Activated CD4-positive, alpha-beta T cell treated with anti-CD3 and anti-CD28 coated beads, Interleukin-2, amount 10 ng/mL, durations not matched to agents 7 days and 5 days (primary cell): ENCODE measurements at places on chromosomes 5 and 9. TPM values are rescaled to one million over a fixed set of nuclear protein-coding genes. Genes with fewer than 3 reads are reported as not detected.

- DNase-seq = peak; percentile 23
Observed at GRCh38 chr9:128554155-128554862, 1.9 kb downstream of the SPTAN1 start.

DNA sequence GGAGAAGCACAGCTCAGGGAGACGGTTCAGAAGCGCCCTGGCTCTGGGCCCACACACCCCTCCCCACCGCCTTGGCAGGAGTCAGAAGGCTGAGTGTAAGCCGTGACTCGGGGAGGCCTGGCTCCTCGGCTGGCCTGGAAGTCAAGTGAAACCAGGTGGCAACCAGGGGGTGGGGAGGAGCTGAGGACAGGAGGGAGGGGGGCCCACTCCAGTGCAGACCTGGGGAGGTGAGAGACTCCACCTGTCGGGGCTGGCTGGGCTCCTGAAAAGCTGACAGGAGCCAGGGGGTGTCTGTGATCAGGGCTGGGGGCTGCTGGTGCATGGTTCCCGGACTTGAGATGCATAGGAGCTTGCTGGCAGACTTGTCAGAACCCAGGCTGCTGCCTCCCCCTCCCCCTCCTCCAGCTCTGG lies 150.2 kb upstream of the PHYKPL start:
- DNase-seq = no peak

DNA sequence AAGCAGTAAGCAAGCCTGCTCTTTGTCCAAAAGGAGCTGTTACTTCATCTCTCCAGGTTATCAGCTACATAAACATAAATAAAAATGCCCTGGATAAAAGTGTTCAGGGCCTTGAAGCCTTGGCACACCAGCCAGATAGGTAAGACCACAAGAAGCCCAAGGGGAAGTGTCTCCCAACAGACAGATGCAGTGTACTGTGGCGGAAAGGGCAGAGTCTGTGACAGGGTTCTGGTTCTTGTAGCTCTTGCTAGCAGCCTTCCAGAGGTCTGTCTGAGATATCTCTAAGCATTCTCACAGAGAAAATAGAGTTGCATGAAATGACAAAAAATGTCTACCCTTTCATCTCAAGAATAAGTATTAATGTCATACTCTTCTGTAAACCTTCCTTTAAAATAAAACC lies 30.1 kb downstream of the ISOC1 start:
- no peak for DNase-seq

DNA sequence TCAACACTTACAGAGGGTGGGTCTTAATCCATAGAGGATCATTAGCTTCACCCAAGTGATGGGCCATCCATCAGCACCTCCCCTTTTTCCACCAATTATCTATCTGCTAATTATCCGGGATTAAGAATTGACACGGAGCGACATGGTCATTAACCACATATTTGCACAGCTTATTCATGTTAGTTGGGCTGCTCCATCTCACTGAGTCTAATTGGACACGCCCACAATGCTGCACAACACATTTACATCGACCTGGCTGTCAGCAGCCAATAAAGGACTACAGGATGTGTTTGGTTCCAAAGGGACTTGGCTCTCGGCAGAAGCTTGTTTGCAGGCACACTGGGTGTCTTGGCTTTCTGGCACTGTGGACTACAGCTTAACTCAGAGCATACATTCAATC lies 21.6 kb downstream of the FOXE1 start:
- no peak for DNase-seq

- no peak for DNase-seq
Observed at GRCh38 chr5:129996896-129997295, 92.6 kb downstream of the CHSY3 start.

GRCh38 chr9:116198344-116198743 lies 44.8 kb downstream of the PAPPA start:
- no peak for DNase-seq

- no peak for DNase-seq
Observed at GRCh38 chr9:91360551-91361290, 997 bp downstream of the AUH start.

GRCh38 chr9:126474786-126475485 lies 138.8 kb upstream of the LMX1B start:
- no peak for DNase-seq

- no peak for DNase-seq
Observed at GRCh38 chr9:99406939-99407338, 184.9 kb downstream of the SEC61B start.

DNA sequence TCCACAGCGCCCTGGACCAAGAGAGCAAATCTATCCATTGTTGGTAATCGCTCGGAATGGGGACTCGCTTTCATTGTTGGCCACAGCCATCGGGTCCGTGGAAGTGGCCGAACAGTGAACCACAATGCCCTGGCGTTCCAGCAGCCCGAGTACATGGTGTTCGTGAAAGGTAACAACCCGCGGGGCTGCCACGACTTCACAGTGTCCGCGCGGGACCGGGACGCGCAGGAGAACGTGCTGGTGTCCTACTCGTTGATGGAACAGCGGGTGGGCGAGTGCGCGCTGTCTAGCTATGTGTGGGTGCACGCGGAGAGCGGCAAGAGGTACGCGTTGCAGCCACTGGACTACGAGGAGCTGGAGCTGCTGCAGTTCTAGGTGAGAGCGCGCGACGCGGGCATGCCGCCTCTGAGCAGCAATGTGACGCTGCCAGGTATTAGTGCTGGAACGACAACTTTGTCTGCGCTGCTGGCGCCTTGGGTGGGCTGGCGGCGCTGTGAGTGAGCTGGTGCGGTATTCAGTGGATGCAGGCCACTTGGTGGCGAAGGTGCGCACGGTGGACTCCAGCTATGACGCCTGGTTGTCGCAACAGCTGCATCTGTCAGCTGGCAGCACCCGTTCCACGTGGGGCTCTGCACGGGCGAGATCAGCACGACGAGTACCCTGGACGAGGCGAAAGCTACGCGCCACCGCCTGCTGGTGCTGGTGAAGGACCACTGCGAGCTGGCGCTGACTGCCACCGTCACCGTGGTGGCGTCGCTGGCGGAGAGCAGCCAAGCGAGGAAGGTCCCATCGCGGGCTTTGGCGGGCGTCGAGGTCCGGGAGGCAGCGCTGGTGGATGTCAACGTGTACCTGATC lies 6.1 kb upstream of the PCDHA11 start:
- no peak for DNase-seq

DNA sequence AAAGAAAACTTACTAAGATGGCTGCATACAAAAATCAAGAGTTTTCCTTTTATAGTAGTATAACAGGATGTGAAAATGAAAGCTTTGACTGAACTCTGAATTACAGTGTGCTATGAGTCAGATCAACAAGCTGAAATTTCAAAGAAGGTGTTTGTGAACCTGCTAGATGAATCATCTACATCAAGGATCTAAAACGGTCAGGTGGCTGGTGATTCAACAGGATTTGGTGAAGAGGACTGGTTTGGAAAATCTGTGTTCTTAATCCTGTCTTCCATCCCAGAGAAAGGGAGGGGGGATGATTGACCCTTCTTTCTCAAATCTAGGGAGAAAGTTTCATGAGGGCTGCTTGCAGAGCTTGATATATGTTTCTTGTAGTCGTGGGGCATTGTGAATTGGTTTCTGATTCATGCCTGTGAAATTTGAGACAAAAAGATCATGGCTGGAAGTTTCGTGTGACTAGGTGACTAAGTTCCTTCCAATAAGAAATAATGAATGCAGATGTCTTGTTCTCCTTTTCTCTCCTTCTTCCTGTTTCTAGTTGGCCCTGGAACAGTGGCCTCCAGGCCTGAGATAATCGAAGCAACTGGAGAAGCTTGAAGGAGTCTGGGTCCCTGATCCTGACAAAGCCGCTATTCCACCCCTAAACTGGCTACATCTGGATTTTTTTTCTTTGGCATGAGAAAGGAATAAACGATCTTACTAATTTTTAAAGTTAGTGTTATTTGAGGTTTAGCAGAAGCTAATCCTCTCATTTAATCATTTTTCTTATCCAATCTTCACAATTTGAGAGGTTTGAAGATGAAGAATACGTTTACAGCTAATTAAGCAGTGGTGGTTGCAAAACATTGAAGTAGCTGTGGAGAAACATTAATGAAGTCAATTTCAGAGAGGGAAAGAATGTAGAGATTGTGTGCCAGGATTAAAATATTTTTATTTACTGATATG lies 67.2 kb downstream of the MRPS30 start:
- peak; percentile 33 for DNase-seq

GRCh38 chr5:141322261-141322660 lies 1.7 kb upstream of the TAF7 start:
- DNase-seq = no peak

GRCh38 chr9:113436728-113437515 lies 26.4 kb downstream of the C9orf43 start:
- DNase-seq = no peak

DNA sequence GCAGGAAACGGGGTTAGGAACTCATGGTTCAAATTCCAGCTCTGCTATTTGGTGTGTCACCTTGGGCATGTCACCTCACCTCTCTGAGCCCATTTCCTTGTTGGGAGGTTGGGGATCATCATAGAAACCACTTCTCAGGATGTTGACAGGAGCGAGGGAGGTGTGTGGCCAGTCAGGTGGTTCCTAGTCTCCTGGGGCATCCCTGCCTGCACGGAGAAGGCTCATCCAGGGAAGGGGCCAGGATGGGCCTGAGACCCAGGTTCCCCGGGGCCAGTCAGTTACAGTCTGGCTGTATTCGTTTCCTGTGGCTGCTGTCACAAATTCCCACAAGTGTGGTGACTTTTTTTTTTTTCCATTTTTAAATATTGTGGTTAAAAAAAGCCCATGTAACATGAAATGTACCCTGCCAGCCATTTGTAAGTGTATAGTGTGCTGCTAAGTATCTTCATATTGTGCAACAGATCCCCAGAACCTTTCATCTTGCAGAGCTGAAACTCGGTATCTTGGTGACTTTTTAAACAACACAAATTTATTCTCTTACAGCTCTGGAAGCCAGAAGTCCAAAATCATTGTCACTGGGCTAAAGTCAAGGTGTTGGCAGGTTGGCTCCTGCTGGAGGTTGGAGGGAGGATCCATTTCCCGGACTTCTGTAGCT lies 78.7 kb upstream of the UNC5A start:
- DNase-seq = no peak

- DNase-seq = no peak
Observed at GRCh38 chr5:115559524-115559923, 14.9 kb upstream of the FEM1C start.

- no peak for DNase-seq
Observed at GRCh38 chr9:71758277-71758676, 10.0 kb downstream of the CEMIP2 start.

The FAM221B gene
- total RNA-seq = not detected

The IGIP gene
- 5.1 TPM for total RNA-seq

The TAF1L gene
- total RNA-seq = not detected
